Lung (tissue), 17 donors: ENCODE measurements at places on chromosomes 6 and 20. TPM values are rescaled to one million over a fixed set of nuclear protein-coding genes. Genes with fewer than 3 reads are reported as not detected.

- no peak for DNase-seq
Observed at GRCh38 chr20:9363673-9364072, 150.7 kb upstream of the LAMP5 start.

GRCh38 chr20:52736507-52736906, 235.7 kb upstream of the TSHZ2 start:
- DNase-seq, result no peak

KIF25 gene
- 0.24 TPM for polyA plus RNA-seq

OOEP gene
- 0.16 TPM for polyA plus RNA-seq

DNA sequence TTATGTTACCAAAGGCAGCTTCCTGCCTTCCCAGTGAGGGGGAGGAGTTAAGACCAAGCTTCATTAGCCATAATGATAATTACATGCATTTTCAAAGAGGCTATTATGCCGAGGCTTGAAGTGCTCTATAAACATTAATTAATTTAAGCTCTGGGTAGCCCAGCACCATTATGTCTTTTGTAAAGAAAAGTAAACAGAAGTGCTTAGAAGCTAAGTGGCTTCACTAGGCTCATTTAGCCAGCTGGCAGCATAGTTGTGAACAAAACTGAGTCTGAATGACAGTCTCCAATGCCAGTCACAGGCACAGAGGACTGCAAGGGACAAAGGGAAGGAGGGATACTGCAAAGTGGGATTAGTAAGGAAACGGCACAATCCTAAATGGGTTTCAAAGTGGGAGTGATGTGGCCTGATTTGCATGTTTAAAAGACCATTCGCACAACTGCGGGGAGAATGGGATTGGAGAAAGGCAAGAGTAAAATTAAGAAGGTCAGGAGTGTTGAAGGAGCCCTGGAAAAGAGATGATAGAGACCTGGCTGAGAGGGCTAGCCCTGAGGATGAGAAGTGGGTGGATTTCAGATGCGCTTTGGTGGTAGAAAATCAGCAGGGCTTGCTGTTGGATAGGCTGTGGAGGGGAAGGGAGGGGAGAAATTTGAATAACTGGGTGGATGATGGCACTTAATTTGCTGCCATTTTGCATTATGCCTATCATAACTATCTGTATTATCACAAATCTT, 20.1 kb upstream of the ISM1 start:
- DNase-seq, result no peak

- no peak for DNase-seq
Observed at GRCh38 chr6:11989386-11989785, 22.7 kb upstream of the HIVEP1 start.

- no peak for DNase-seq
Observed at GRCh38 chr20:47761482-47762047, 23.7 kb downstream of the SULF2 start.

DNA sequence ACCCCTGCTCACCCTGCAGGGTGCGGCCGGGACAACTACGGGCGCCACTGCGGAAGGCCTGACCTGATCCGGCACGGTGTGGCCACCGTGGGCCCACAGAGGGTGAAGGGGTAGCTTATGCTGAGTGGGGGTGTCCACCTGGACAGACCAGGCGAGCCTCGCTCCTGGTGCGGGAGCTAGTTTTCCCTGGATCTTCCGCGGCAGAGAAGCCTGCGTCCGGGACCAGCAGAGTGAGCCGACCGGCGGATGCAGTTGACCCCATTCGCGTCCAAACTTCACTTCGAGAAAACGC, 38.2 kb downstream of the NCR2 start:
- no peak for DNase-seq

DNA sequence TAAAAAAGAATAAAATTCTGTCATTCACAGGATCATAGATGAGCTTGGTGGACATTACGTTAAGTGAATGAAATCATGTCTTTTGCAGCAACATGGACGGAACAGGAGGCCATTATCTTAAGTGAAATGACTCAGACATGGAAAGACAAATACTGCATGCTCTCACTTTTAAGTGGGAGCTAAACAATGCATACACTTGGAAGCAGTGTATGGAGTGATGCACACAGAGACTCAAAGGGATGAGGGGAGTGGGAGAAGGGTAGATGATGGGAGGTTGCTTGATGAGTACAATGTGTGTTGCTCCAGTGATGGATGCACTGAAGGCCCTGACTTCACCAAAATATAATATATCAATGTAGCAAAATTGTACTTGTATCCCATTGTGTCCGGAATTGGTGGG, 293.4 kb downstream of the CD109 start:
- no peak for DNase-seq

GRCh38 chr20:43667341-43668132, 623 bp downstream of the MYBL2 start:
- peak; percentile 49 for DNase-seq

DNA sequence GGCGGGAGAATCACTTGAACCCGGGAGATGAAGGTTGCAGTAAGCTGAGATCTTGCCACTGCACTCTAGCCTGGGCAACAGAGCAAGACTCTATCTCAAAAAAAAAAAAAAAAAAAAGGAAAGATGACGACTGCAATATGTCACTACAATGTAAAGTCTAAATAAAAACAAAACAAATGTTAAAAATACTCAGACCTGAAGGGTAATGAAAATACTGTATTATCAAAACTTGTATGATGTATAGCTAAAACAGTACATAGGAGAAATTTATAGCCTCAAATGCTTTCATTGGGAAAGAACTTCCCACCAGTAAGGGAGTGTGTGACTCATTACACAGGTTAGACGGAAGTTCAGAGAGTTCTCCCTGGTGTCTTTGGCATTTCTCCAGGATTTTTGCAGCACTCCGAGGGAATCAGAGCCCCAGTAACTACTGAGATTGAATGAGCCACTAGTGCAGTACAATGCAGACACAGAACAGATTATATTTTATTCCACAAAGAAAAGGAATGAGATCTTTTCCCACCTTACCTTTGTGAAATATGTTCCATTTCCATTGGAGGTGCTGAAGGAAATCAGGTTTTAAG, 12.5 kb upstream of the RALGAPB start:
- DNase-seq, result peak; percentile 77

GRCh38 chr20:40683221-40683893, 5.7 kb downstream of the MAFB start:
- DNase-seq, result peak; percentile 63

DNA sequence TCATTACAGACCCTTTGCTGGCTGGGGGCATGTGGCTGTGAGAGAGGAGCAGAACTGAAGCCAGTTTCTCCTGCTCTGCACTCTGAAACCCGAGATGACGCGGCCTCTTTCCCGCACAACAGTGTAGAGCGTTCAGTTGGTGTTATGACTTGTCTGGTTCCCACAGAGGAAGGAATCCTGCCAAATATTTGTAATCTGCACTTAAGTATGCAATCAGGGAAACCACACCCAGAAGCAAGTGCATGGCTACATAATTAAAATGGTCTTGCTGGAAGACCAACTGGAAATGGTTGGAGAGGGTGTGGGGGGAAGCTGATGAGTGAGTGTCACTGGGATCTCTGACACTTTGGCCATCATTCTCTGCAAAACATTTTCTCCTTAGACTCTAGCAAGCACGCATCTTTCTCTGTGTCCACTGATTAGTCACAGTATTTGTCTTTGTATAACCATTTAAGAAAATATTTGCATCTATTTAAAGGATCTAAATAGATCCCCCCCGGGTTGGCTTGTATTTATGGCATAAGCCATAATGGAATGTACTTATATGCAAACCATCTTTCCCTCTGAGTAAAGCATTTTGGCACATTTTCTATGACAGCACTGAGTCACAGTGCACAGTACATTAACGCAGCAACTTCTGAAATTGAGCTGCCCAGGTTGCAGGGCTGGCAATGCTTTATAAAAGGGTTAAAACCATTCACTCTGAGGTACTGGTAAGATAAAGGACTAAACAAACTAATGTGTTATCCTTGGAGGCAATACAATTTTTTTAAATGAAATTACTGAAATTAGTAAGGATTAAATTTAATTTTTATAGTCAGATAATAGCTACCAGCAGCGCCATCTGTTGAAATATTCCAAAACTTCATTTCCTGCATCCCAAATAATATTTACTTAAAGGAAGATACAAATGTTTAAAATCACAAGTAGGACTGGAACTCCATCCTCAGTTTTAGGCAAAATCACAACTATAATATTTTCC, 76.7 kb downstream of the FOXC1 start:
- DNase-seq, result peak; percentile 52

EPB41L1 gene
- 15.5 TPM for polyA plus RNA-seq

IFT52 gene
- polyA plus RNA-seq, result 16.2 TPM

DNA sequence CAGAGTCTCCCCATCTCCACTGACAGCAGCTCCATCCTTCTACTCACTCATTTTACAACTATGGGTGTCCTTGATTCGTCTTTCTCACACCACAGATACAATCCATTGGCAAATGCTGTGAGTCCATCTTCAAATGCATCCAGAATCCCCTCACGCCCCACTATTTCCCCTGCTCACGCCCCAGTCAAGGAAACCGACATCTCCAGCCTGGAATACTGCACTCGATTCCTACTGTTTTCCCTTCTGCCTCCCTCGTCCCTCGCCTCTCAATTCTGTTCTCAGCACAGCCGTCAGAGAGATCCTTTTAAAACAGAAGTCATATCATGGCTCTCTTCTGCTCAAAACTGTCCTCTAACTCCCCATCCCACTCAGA, 4.7 kb downstream of the HLA-B start:
- DNase-seq, result no peak

BPIFA1 gene
- 13.2 TPM for polyA plus RNA-seq

- DNase-seq, result no peak
Observed at GRCh38 chr6:168052291-168052891, 26.6 kb downstream of the FRMD1 start.

- DNase-seq, result peak; percentile 83
Observed at GRCh38 chr6:158213925-158214674, 46.0 kb downstream of the GTF2H5 start.

GRCh38 chr6:158688860-158689259, 39.0 kb downstream of the SYTL3 start:
- no peak for DNase-seq
